Fibroblast of skin of right quadriceps (primary cell): ENCODE measurements at places on chromosomes 5 and 9.

DNA sequence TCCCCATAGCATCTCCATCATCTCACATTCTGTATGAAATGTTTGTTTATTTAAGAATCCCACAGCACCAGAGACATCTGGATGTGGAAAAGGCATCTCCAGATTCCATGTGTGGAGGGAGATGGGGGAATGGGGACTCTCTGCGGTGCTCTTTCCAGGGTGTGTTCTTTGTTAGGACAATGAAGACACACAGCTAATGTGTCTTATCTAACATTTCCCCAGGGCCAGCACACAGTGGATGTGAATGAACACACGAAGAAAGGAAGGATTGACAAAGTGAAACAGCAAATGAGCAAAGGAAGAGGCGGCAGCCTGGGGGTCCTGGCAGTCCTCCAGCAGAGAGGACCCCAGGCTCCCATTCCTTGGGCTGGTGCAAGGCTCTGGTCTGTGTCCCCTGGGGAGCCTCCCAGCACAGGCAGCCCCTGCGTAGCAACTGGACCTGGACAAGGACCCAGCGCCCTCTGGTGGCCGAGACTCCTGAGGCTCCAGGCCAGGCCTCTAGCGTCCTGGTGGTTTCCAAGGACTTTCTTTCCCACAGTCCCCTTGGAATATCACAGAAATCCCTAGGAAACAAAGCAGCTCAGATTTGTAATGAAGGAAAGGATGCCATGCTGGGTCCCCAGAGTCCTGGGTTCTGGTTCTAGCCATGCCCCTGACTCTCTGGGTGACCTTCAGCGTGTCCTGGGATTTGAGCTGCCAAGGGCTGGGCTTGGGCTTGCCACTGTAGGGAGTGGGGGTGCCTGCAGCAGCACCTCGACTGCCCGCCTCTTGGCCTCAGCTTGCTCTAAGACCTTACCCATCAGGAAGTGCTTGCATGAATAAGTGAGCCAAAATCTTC, 3.5 kb upstream of the PDLIM7 start:
- DNase-seq, result peak; percentile 78

DNA sequence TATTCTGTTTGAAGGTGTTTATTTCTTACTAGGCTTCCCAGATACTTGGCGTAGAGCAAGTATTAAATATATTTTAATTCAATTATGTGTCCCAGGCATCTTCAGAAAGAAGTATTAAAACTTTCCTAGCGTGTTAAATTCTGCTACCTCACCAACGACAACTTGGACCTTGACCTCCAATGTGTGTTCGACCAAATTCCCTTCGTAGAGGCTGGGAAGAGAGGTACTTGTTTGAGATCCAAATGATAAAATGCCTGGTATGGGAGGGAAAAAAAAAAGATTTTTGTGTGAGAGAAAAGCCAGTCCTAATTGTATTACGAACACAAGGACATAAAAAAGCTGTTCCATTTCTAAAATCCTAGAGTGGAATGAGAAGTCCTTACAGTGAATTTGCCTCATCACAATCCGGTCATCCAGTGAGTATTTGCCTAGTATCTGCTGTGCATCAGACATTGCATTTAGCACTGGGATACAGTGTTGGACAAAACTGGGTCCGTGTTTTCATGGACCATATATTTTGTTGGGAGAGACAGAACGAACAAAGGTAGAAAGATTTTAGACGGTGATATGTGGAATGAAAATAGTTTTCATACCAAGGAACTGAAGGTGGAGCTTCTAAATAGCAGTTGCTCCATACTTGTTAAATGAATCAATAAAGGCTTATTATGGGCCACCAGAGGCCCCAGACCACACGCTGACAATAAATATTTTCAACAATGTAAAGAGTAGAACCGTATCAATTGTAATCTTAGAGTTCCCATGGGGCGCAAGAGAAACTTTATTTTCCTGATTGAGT, 103.1 kb downstream of the KIF4B start:
- DNase-seq, result no peak

DNA sequence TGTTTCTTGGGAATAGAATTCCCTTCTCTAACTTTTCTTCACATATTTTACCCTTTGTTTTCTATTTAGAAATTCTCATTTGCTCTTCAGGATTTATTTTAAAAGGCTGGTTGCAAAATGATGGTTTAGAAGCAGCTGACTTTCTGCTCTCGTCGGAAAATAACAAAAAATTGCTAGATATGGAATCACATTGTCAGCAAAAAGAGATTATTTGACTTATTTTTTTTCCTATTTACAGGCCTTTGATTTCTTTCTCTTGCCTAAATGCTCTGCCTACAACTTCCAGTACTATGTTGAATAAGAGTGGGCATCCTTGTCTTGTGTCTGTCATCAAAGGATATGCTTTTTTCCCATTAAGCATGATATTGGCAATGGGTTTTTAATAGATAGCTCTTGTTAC, 1619.1 kb upstream of the ACO1 start:
- DNase-seq, result no peak

DNA sequence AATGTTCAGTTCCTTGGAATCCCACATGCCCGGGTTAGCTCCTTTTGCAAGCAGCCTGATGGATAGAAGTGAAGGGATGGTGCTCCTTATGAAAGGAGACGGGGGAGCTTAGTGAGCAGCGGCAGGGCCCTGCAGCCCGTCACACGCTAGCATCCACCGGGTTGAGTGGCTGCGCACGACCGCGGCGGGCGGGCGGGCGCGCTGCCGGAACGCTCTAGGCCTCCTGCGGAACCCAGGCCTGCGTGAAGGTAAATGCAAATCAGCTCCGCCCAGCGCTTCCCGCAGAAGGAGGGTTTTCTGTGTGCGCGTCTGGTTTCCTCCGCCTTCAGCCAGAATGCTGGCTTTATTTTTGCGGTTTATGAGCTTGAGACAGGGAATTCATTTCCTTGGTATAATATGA, 19.8 kb downstream of the IL12B start:
- no peak for DNase-seq
